ENCODE measurements at places on chromosomes 13 and 19. TPM values are rescaled to one million over a fixed set of nuclear protein-coding genes. Genes with fewer than 3 reads are reported as not detected.

PALM gene
- 10.5 TPM for total RNA-seq

- DNase-seq = no peak
Observed at GRCh38 chr19:42313840-42314755, 989 bp downstream of the TMEM145 start.

- no peak for DNase-seq
Observed at GRCh38 chr13:57627663-57628062, 3.9 kb upstream of the PCDH17 start.

GFY gene
- not detected for total RNA-seq

CAPS gene
- 0.30 TPM for total RNA-seq

DACT3 gene
- total RNA-seq = 1.7 TPM

- DNase-seq = no peak
Observed at GRCh38 chr13:41053384-41053826, 7.9 kb upstream of the WBP4 start.
